SHP77 treated with DMSO at 0.1 percent for 48 hours (cell line): ENCODE measurements at places on chromosomes 4 and X.

- DNase-seq = no peak
Measured at GRCh38 chr4:98394134-98394533, 132.9 kb downstream of the RAP1GDS1 start.

DNA sequence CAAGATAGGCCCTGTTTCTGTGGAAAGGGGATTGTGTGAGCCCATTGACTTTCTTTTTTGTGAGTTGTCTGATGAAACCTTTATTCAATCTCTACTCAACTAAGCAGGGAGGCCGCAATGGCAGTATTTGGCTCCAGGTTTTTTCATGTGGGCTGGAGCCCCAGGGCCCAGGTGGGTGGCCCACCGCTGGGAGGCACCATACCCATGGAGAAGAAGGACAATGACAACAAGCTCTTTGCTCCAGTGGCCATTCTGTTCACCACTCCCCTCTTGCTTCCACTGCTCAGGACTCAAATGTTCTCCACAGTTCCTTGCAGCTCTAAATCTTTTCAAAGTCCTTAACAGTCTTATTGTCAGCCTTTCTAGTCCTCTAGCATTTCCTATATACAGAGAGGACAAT, 54.1 kb downstream of the HOPX start:
- no peak for DNase-seq

DNA sequence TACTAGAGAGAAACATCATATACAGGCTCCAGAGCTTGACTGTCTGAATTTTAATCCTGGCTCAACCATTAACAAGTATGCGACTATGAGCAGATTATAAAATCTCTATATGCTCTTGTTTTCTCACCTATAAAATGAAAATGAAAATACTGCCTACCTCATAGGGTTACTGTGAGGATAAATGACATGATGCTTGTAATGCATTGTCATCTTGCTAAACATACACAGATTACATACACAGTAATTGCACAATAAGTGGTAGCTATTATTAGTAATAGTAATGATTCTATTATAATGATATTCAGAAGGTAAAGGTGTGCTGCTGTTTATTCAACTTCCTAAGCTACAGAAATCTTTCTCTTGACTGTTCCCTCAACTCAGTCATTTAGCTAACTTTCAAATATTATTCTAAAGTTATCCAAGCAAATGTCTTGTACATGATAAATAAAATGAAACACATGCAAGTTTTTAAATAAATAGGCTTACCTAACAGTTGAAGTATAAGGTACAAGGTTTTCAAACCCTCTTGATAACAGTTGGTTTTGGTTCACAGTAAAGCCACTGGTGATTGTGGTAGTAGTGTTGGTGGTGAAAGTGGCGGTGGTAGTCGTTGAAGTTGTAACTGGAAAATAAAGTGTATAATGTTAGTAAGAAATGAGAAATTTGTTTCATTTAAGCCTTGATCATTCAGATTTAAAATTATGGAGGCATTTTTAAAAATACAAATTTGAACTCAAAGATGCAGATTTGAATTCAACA, 38.9 kb downstream of the NUP62CL start:
- DNase-seq = no peak

- DNase-seq = no peak
Measured at GRCh38 chr4:7843831-7844593, 95.6 kb downstream of the AFAP1 start.

DNA sequence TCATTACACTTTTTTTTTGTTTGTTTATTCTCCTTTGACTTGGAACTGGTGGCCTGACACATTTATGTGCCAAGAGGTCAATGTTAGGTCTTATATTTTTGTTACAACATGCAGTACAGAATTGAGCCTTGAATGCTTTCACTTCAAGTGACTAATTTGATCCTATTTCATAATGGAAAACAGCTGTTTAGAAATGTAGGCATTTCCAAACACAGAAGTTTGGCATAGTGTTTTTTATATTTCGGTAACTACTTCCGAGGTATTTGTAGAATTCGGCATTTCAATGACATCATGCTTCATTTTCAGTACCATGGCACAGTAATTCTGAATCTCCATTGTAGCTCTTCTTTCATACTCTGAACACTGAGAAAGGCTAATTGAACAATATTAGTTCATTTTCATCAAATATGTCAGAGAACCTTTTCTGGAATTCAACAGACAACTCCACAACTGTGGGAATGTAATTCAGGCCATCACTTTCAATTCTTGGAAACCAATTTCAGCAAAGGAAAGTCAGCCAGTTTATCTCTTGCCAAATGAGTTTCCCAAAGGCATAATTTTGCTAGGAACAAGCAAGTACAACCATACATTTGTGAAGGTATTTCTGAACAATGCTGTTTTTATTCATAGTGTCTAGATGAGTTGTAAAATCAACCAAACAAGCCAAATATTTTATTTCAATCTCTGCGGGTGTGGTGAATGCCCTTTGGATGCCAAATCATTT, 11.4 kb downstream of the FAM120C start:
- no peak for DNase-seq

DNA sequence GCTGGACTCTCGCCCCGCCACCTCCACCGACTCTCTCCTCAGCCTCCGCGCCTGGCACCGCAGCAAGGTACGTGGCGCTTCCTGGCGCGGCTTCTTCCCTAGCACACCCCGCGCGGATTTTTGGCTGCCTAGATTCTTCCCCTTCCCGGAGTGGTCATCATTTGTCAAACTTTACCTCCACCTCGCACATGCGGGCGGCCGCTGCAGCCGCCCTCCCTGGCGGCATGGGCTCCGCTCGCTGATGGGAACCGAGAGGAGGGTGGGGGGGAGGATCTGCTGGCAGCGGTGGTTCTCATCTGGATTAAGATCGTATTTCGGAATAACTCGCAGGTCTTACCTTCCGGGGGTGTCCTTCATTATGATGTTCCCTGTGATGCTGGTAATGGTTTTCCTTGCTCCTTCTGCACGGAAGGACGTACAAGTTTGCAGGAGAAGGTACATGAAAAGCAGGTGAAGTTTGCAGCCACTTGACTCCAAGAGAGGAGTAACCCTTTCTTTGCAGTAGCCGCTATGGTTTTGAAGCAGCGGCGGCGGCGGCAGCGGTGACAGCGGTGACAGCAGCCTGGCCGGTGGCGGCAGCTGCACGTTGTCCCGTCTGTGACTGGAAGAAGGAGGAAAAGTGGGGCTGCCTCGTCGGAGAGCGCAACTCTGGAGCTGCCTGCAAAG, 2183.9 kb upstream of the TENM3 start:
- DNase-seq = no peak

DNA sequence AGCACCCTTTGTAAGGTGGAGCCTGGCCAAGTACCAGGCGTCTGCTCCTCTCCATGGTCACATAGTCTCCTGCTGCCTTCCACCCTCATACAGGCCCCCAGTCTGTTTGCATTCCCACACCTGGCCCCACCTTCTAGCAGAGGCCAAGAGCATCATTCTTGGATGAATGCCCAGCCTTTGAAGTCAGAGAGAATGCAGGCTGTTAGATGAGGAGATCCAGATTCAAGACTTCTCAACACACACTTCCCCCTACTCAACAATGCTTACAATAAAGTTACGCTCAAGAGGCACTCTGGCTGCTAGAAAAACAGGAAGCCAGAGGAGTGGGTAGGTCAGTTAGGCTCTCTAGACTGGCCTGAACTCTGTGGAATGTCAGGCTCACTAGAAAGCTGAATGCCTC, 43.3 kb downstream of the SHROOM4 start:
- DNase-seq = no peak

- no peak for DNase-seq
Measured at GRCh38 chrX:11480626-11481025, 185.1 kb downstream of the ARHGAP6 start.

DNA sequence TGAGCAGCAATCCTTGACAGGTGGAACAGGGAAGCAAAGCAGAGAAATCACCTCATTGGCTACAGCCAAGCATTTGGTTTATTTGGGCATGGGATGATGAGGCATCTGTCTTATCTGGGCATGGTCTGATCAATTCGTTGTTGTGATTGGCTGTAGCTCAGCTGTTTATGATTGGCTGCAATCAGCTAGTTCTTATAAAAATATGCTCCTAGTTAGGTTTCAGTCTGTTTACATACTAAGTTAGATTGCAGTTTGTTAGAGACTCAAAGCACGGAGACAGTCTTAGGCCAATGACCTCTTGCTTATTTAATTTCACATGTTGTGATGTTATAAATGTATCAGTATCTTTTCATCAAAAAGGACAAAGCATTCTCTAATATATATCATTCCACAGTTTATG, 312.0 kb downstream of the PDGFC start:
- no peak for DNase-seq

GRCh38 chr4:165540206-165540830, 161.5 kb downstream of the CPE start:
- DNase-seq = no peak
